ENCODE measurements at places on chromosomes 7 and 10.

DNA sequence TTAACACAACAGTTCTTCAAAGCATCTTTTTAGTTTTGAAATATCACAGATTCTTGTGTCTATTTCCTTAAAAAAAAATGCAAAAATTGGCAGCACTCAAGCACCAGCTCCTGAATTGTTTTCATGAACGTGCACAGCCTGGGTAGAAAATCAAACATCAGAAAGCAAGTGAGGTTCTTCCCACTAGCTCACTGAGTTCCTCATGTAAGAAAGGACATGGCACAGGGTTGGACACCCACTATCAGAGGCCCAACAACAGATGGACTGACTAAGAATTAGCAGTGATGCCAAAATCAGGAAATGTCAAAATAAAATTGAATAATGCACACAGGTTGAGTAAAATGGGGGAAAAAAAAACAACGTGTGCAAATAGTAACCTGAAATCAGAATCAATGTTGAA is 146.8 kb downstream of the PCLO start:
- DNase-seq, result no peak

- no peak for DNase-seq
These were observed 60.7 kb downstream of the OTUD1 start for GRCh38 chr10:23499372-23500132.

DNA sequence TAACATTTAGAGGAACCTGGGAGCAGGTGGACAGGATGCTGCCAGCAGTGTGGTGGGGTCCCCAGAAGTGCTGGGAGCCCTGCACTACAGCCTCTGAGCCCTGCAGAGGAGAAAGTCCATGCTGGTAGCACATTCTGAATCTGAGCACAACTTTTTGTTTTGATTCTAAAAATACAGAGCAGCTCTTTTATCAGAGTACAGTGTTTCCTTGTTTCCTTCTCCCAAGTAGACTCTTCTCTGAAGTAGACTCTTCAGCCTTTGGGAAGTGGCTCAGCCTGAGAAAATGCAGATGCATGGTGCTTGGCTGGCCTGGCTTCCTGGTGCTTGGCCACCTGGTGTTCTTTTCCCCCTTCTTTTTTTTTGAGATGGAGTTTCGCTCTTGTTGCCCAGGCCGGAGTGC is 9.1 kb downstream of the ADCY1 start:
- DNase-seq, result no peak

DNA sequence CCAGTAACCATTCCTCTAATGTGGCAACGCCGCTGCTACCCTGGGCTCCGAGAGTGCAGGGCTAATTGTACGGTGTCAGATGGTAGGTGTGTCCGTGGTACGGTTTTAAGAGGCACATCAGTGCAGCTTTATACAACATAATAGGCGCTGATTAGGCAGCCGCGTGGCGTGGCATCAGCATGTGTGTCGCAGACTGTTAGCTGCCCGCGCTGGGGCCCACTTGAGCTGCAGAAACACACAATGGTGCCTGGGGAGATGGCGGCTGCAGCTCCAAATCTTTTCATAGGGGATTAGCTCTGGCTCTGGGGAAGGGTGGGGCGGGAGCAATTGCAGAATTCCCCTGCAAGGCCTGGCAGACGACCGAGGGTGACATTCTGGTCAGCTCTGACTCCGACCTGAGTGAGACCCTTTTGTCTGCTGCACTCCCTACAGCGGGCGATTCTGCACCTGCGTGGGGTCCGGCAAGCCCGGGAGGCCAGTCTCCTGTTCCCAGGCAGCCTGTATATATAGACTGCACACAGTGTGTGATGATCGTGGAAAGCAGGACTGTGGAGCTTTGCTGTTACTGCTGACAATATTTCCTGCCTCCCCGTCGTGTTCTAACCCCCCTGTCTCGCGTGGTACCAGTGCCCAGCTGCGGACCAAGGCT is 722.7 kb upstream of the CELF2 start:
- peak; percentile 29 for DNase-seq

DNA sequence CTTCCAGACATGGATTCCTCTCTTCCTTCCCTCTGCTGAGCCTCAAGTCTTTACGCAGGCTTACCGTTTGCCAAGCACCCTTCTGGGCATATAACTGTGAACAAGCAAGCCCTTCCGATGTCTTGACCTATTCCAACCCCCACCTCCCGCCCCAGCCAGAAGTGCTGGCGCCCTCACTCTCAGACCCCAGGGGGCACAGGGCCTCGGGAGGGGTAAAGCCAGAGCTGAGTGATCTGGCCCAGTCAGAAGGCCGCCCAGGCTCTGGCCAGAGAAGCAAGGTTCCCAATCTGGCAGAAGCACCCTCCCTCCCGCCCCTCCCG is 1.2 kb downstream of the PRRT4 start:
- DNase-seq, result peak; percentile 28

- no peak for DNase-seq
These were observed 7.3 kb upstream of the ELFN1 start for GRCh38 chr7:1662767-1663166.

DNA sequence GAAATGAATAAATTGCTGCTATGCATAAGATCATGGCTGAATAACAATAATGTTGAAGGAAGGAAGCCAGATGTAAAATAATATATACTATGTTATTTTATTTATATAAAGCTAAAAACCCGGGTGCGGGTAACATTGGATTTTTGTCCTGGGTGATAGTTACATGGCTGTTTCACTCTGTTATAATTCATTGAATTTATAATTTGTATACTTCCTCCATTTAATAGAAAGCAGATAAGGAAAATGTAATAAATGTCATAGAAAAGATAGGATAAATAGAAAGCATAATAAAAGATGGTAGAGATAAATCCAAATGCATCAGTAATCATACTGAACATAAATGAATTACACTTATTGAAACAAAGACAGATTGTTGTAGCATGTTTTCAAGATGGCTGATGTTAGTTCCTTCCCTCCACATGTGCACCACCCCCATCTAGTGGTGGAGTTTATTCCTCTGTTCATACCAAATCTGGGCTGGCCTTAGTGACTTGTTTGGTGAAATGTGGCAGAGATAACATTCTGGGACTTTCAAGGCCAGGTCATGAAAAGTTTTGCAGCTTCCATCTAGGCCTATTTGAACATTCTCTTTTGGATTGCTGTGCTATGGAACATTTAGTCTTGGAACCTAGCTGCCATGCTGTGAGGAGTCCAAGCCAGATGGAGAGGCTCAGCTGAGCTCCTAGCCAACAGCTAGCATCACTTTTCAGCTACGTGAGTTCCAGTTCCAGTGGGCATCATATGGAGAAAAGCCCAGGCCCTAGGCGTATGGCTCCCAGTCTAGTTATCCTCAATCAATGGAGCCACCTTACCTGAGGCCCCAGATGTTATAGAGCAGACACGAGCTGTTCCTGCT is 46.9 kb downstream of the AHCYL2 start:
- no peak for DNase-seq

DNA sequence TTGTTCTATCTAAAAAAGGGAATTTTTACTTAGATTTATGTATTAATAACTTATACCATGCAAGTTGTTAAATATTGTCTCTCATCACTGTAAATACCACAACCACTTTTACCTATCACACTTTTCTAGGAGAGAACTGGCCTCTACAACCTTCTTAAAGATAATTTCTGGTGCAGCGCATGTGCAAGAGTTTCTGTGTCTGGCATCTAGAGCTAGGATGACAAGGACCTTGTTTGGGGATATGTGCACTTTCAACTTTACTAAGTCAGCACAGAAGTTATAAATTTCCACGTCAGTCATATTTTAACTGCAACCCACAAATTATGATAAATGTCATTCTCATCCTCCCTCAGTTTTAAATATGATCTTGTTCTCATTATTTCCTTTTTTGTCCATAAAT is 156.9 kb upstream of the ADCY1 start:
- no peak for DNase-seq

- DNase-seq, result no peak
These were observed 151.5 kb downstream of the CSTF2T start for GRCh38 chr10:51547941-51548340.

DNA sequence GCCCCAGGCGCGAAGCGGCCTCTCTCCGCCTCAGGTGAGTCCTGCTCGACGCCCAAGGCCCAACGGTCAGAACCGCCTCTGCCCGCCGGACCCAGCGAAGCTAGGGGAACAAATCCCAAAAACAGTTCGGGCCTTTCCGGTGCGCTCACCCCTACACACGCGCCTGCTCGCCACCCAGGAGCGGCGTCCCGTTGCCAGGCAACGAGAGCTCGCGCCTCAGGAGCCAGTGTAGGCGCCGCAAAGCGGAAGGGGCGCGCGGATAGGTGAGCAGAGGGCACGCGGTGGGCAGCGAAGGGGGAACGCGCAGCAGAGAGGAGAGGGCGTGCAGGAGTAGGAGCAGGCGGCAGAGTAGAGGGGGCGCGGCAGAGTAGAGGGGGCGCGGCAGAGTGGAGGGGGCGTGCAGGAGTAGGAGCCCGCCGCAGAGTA is at the start of the genes DYDC1 and DYDC2:
TSS of gene DYDC1 (minus strand) at position 193 of the 426 bp plus-strand sequence. CDS start 4,154 bp downstream, outside the sequence.
TSS of gene DYDC2 (plus strand) at position 219 of the 426 bp plus-strand sequence. CDS start 5,663 bp downstream, outside the sequence.
- DNase-seq, result peak; percentile 65

GRCh38 chr10:3199488-3199887 is 26.9 kb upstream of the PITRM1 start:
- no peak for DNase-seq

- DNase-seq, result no peak
These were observed 67.2 kb downstream of the ATAD1 start for GRCh38 chr10:87750817-87751216.

GRCh38 chr10:11553773-11554381 is 57.6 kb downstream of the USP6NL start:
- no peak for DNase-seq

- no peak for DNase-seq
These were observed 296.7 kb upstream of the KLF6 start for GRCh38 chr10:4081685-4082111.

DNA sequence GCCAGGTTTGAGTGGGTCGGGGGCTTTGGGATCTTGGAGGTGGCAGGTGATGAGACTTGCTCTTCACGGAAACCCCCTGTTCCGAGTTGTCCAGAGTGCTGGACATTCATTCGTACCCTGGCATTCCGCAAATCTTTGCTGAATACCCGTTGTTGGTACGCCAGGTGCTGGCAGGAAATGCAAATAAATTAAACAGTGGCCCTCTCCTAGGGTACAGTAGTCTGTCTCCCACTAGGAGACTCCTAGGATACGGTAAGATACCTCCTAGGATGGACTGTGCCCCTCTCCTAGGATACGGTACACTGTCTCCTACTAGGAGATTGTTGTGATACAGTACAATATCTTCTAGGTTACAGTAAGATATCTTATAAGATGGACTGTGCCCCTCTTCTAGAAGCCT is 544 bp downstream of the SEC23IP start:
- DNase-seq, result no peak

- no peak for DNase-seq
These were observed 22.5 kb upstream of the ECHDC3 start for GRCh38 chr10:11719496-11720259.

GRCh38 chr7:96135241-96135640 is 186.7 kb downstream of the SLC25A13 start:
- DNase-seq, result no peak

All from spinal cord (tissue), 10 donors.